ENCODE measurements at places on chromosomes 3 and 15.

DNA sequence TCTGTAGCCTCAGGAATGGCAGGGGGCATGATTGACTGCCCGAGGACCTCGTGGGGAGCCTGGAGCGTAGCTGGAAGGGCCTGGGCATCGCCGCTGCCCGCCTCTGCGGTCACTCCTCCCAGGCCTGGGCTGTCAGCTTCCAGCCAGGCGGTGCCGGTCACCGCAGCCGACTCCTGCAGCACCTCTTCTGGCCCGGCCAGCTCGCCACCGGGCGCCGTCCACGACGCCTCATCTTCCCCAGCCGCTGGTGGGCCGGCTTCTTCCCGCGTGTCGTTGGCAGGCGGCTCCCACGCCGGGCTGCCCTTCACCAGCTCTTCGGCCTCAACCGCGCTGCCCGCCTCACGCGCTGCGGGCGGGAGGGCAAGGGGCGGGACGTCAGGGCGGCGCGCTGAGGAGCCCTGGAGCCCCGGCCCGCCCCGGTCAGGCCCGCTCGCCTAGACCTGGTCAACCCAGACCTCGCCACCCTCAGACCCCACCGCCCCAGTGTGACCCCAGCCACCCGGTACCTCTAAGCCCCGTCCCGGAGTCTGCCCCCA, 1.0 kb downstream of the CSPG5 start:
- peak; percentile 46 for DNase-seq

DNA sequence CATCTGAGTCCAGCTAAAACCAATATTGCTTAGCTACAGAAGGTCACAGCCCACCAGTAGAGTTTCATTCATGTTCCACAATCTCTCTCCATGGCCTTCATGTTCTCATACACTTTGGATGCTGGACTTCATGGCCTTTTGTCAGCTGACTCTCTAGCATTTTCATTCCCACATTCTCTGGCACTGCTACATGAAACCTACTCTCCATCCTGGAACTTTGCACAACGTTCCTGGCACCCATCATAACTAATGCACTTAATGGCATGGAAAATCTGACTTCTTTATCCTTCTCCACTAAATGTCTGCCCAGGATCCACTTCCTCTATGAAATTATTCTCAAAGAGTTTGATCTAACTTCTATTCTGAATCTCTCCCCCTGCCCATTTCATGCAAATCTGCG, 56.9 kb downstream of the SLC9A9 start:
- DNase-seq = no peak

- no peak for DNase-seq
Observed at GRCh38 chr3:78519281-78519680, 1248.5 kb downstream of the ROBO1 start.

GRCh38 chr3:134393074-134393473, 18.8 kb upstream of the AMOTL2 start:
- DNase-seq = no peak

GRCh38 chr3:185825006-185825638, at the start of gene IGF2BP2:
Gene IGF2BP2, minus strand, starts transcription at chr3:185825042. Its CDS starts 82 bp downstream, at chr3:185824960.
- peak; percentile 91 for DNase-seq

GRCh38 chr3:140510303-140510861, 167.5 kb upstream of the TRIM42 start:
- no peak for DNase-seq

DNA sequence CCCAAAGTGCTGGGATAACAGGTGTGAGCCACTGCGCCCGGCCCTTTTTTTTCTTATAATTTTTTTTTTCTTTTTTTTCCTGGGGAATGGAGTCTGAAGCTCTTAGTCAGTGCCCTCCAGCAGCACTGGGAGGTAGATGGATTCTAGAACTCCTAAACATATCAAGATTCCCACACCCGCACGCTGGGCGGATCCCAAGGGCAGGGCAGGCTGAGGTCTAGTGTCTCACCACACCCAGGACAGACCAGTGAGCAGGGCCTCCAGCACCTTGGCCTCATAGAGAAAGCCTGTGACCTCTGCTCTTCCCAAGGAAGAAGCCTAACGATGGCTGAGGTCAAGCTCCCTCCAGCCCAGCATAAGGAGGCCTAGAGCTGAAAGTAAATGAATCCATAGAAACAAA, 153.7 kb upstream of the MEF2A start:
- no peak for DNase-seq

DNA sequence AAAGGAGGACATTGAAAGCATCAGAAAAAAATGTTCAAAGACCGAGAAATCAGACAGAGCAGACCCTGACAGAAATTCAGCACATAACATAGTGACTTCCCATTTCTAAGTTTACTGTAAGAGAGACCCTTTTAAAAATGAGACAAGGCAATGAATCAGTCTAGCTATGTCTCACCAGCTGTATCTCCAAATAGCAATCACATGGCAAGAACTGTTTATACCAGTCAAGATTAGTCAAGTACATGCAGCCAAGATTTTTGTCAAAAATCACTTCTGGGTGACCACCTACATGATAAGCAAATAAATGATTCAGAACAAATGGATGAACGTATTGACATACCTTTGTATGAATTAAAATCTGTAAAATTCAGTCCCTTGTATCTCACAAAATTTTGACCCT, 138.0 kb downstream of the DTWD1 start:
- DNase-seq = no peak

GRCh38 chr3:152474585-152474984, 205.9 kb downstream of the MBNL1 start:
- no peak for DNase-seq

DNA sequence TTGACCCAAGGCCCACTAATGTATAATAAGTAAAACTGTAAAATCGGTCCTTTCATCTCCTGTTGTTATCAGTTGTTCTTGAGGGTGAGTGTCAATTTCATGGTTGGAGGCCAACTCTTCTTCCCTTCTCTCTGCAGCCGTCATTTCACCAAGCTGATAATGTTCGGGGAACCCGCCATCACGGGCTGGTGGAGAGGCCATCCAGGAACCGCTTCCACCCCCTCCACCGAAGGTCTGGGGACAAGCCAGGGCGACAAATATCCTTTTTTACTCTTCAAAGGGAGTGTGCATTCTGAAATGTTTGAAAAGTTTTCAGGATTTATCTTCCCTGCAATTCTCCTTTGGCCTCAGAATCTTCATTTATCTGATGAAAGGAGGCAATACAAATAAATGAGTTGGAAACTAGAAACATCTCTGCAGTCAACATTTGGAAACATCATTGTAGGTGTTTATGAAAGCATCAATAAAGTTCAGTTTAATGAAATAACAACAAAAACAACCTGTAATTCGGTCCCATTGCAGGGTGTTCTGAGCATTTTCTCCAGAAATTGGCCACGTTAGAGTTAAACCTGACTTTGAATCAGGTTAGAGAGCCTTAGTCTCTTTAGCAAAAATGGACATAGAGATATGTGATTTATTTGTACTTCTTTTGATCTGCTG, 63.9 kb downstream of the CRTC3 start:
- DNase-seq = no peak

DNA sequence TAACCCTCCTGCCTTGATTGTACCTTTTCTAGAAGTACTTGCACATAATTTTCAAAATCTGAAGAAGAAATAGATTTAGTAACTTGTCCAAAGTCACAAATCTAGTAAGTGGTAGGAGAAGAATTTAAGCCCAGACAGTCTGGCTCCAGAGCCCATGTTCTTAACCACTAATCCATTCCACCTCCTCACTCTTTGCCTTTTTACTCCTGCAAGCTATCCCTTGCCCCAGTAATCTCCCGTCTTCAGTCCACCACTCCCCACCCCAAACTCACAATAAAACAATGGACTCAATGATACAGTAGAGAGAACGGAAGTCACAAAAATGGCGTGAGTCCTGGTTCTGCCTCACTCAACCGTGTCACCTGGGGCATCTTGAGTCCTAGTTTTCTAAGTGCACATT, 48.7 kb downstream of the SETMAR start:
- no peak for DNase-seq

DNA sequence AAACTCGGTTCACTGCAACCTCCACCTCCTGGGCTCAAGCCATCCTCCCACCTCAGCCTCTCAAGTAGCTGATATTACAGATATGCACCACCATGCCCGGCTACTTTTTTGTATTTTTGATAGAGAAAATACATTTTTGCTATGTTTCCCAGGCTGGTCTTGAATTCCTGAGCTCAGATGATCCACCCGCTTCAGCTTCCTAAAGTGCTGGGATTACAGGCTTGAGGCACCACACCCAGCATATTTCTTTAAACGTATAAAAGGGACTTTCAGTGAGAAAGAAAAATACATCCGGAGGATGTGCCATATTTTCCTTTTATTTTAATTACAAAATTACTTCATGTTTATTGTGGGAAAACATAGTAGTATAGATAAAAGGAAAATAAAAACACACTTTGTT, 55.2 kb downstream of the RPL39L start:
- no peak for DNase-seq

DNA sequence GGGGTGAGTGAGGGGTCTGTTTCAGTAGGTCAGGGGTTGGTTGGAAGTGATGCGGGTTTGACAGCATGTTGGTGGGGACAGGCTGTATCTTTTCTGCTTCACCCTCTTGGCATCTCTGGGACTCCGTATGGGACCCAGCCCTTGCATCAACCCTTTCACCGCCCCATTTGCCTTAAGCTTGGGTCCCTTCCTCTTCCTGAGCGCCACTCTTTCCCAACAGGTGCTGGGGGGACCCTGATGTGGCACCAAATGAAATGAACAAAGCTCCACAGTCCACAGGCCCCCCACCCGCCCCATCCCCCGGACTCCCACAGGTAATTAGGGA, 1.1 kb downstream of the EIF4G1 start:
- DNase-seq = no peak

GRCh38 chr3:113773381-113773780, 26.5 kb downstream of the ATP6V1A start:
- DNase-seq = no peak

DNA sequence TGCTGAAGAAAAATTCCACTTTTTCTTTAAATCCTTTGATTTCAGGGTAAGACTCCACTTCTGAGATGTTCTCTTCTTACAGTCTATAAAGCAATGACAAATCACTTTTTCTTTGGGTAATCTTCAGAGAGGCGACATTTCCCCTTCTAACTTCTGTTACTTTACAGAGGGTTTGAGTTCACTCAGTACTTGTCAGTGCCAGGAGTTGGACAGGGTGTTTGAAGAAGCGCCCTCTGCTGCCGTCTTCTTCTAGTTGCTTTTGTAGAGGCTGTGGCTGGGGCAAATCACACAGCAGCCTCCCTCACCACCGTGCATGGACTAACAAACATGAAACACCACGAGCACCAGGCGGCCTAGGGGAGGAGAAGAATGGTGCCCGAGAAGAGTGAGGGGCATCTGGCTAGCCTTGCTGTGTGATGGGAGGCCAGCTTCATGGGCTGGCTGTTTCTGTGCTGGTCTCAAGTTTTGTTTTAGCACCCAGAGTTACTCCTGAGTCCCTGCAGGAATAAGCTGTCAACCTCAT, at the start of gene CD80:
CD80 (minus strand) TSS at position 174 of the 523 bp plus-strand sequence. CDS start 1,886 bp downstream, outside the sequence.
- no peak for DNase-seq

DNA sequence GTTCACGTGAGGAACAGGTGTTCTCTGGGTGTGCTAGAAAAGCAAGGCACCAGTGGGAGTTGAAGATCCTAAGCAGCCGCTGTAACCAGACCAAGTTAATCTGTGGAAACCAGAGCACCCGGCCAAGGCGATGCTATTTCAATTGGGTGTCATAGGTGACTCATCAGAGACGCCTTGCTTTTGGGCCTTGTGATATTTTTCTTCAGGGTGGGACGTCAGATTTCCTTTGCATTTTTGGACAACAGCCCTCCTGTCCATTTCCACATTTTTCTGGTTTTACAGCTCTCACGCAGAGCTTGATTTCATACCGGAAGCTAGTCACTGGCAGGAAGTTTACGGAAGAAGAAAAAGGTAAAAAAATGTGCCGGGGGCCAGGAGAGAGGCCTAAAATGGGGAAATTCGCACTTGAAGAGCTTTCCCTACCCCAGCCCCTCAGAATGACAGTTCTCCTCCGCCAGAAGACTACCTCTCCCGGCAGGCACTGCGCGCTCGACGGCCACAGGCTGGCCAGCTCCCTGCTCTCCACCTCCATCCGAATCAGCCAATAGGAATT, 471 bp upstream of the KBTBD8 start:
- DNase-seq = no peak

- peak; percentile 5 for DNase-seq
Observed at GRCh38 chr3:141253326-141253725, 21.7 kb downstream of the PXYLP1 start.

- DNase-seq = no peak
Observed at GRCh38 chr15:57034613-57035012, 116.2 kb downstream of the TCF12 start.

- no peak for DNase-seq
Observed at GRCh38 chr15:100897221-100898151, 17.9 kb downstream of the ALDH1A3 start.

DNA sequence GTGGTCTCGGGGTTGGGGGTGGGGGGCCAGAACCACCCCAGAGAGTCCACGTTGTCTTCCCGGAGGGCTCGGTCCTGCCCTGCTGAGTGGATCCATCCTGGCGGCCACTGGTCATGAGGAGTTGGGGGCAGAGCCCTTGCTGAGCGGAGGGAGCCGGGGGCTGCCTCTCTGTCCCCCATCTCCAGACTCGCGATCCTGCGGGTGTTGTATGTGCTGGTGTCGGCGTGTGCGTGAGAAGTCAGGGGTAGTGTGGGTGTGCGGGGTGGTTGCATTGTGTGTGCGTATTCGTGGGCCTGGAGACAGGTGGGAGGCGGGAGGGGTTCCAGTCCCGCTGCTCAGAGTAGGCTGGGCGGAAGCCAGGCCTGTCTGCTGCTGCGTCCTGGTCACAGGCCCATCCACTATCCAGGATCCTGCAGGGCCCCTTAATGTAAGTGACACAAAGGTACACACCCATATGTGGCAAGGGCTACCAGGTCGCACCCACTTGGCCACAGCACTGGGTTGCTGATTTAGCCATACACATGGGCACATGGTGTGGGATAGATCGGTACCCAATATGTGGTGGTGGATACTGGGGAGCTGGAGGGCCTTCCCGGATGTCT, 30.7 kb downstream of the NBEAL2 start:
- peak; percentile 32 for DNase-seq

DNA sequence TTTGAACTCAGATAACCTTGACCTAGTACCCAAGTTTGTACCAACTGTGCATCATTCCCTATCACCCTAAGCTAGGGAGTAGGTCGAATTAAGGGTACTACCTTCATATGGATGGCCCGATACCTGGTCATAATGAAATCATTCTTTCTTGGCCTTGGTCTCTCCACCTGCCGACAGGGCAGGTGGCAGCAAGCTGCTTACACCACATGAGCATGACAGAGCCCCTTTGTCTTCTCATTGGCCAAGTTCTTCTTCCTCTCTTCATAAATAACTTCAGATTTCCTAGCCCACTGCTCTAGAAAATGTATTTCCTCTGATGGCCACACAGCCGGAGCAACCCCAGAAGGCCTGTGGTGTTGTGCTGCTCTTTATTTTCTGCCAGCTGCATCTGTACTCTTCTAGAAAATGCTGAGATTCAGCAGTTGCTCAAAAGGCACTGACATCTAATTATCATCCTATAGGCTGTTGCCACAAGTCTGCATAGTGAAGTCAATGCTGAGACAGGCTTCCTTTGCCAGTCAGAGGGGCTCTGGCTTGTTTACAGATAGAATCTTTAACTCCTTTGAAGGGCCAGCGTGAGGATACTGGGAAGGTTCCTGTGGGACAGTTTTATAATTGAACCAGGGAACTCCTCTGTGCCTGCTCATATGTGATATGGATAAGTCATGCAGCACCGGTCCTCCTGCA, 304.2 kb downstream of the PTPRG start:
- DNase-seq = no peak

- DNase-seq = peak; percentile 25
Observed at GRCh38 chr3:39184081-39184967, 8.1 kb downstream of the XIRP1 start.

- DNase-seq = no peak
Observed at GRCh38 chr3:94665922-94666321, 603.1 kb downstream of the NSUN3 start.
